ENCODE measurements at places on chromosomes 6 and 20.

DNA sequence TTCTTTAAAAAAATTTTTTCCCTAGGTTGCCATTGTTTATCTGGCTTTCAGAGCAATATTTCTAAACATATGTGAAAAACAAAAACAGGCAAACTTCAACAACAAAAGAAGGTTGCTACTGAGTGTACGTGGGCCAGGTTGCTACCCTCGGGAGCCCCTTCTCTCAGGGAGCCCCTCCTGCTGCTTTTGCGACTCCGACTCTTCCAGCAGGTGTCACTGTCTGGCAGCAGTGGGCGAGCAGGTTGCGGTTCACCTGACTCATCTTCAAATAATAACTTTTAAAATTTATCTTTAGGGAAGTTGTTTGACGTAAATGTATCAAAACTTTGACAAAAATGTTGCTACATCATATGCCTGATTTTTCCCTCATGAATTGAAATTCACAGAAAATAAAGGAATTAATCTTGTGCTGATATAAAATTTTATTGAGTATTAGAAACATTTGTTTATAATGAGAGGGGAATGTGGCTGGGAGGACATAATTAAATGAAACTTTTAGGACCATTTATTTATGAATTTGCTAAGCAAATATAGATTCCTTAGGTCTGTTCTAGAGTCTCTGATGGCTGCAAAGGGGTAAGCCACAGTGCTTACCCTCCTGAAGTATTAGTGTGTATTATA lies 138.8 kb downstream of the HIVEP1 start:
- no peak for DNase-seq

DNA sequence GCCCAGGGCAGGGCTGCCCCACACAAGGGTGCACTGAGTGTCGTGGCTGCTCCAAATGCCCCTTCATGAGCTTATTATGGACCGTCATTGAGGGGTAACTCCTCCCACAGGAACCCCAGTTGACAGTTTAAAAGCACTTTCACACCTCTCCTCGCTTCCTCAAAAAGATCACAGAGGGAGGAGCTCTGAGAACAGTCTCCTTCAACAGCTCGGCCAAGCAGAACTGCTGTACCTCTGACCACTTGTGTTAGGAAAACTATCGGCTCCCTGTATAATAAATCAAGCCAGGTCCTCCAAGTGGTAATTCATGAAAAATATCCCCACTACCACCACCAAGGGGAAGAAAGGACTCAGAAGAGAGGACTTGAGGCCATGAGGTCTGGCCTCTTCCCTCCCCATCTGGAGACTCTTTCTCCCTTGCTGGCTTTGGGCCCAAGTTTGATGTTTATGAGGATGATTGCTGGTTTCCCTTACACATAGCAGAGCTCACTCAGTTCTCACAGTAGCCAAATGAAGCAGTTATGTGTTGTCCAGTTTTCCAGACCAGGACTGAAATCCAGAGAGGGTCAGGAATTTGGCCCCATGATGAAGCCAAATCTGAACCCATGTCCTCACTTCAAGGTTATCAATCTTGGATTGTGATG lies 8.7 kb downstream of the SNX21 start:
- DNase-seq, result no peak

GRCh38 chr6:24861934-24862333 lies 63.2 kb upstream of the ARMH2 start:
- DNase-seq, result no peak

DNA sequence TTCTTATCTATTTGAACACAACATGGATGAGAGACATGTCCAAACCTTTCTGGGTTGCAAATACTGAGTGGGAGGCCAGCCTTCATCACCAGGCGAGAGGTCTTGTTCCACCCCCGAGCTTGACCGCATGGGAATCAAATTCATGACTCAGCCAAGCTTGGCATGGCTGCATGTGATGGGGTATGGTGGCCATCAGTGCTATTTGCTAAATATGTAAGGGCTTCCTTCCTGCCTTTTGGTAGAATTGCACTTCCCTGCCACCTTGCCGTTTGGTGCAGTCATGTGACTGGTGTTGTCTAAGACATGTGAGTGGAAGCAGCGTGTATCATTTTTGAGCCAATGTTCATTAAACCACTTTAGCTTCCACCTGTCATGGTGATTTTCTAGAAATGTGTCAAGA lies 508.9 kb upstream of the SULF2 start:
- peak; percentile 62 for DNase-seq

DNA sequence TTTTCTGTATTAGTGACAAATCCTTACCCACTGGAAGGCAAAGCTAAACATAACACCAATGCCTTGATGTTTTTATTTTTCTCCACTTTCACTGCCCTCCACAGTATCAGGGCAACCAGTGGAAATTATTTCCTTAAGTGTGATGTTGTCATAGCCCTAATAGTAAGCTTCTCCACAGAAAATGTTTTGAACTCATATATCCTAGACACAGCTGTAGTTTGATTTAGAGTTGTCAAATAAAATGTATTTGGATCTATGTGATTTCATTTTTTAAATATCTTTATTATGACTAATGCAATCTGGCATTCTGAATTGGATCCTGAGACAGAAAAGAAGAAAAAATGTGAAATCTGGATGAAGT lies 70.9 kb upstream of the UFL1 start:
- no peak for DNase-seq

Data from astrocyte of the spinal cord (primary cell).